ENCODE measurements at places on chromosomes 5 and 9. TPM values are rescaled to one million over a fixed set of nuclear protein-coding genes. Genes with fewer than 3 reads are reported as not detected.

Gene CDH9
- total RNA-seq = not detected

Gene C9orf50
- total RNA-seq = not detected

Gene PCDHGA9
- 4.9 TPM for total RNA-seq

Gene TSSK1B
- 1.3 TPM for total RNA-seq

Gene ECSCR
- total RNA-seq = 1.7 TPM

Gene RLN2
- total RNA-seq = not detected

Gene SWI5
- total RNA-seq = 19.1 TPM

GRCh38 chr9:3740690-3741419, 215.1 kb upstream of the RFX3 start:
- DNase-seq = no peak

GRCh38 chr5:53730943-53731342, 170.5 kb downstream of the NDUFS4 start:
- no peak for DNase-seq

DNA sequence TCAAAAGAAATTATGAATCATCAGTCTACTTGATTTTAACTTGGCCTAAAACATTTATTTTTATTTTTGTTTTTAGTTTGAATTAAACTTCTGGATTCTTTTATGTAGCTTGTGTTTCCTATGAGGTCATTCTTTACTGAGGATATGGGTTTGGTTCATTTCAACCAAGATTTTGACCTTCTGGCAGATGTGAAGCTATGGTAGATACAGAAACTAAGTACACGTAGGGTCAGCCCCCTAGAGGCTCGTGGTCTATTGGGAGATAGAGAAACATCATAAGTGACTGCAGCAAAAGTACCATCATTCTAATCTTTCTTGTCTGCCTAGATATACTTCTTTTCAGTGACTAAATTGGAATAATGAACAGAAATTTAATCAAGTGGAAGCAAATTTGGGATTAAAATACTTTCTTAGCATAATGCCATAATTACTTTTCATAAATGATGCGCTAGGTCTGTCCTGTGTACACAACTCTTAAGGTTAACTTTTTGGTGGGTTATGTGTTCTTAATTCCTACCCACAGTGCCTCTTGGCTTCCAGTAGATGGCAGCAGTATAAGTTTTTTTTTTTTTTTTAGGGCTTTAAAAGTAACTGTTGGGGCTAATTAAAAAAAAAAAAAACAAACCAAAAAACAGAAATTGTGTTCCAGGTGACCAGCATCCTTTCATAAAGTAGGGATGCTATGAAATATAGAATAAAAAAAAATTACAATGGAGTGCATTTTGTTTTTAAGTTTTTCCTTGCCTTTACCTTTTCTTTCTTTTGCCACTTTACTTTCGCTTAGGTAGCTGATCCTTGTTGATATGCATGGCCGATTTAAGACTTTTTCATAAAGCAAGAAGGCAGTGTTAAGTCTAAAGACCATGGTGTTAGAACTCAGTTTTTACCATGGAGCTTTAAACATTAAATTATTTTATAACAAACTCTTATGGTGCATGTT, 49.9 kb downstream of the LRRTM2 start:
- no peak for DNase-seq
